ENCODE measurements at places on chromosomes 16 and 17.

DNA sequence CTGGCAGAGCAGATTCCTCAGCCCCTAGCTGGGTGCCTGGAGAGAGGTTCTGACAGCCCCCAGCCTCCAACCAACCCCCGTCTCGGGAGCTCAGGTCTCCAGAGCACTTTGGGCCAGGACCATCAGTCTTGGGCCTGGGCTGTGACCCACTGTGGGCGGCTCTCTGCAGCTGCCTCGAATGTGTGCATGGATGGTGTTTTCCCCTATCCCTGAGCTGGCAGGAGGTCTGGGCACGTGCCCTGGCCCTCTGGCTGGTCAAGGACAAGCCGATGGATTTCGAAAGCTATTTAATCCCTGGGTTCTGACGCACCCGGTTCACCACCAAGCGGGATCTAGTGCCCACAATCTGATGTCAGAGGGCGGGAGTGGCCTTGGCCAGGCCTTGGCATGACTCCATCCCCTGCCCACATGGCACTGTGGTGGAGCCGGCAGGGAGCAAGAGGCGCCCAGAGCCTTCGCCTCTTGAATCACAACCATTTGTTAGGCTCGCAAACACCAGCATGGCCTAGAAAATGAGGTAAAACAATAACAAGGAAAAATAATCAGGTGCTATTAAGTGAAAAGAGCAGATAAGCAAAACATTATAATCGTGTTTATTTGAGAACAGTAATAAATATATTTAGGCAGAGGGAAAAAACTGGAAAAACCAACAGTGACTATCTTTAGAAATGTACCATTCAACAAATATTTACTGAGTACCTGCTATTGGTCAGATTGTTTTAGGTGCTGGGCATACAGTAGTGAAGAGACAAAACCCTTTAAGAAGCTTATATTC lies 69.3 kb upstream of the TOB1 start:
- DNase-seq, result no peak

- peak; percentile 4 for DNase-seq
Observed at GRCh38 chr17:35373984-35374765, 754 bp upstream of the SLFN11 start.

DNA sequence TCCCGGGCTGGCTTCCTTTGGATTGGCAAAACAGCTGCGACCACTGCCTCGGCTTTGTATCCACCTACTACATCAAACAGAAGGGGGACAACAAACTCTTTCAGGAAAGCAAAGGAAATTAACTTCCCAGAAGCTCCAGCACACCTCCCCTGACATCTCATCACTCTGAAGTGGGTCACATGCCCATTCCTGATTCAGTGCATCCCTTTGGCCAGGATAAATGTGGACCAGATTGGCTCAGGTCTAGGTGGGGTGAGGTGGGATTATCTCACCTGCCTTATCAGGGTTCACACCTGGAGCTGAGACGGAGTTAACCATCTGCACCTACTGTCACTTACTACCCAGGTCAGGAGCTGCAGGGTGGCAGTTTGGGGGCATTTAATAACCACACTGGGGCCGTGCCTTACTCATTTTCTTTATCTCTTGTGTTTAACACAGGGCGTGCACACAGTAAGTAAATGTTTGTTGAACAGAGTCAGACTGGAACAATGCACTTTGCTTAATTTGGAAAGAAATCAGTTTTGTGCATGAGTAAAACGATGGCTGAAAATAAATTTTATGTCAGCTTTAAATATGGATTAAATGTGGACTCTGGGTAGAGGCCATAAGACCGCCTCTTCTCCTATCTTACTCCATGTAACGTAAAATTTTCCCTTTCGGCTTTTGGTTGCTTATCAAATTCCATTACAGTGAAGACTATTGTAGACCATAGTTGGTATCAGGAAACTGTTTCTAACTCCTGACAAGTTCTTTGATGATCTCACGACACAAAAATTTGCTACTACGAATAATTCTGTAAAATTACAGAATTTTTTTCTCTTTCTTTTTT lies 36.0 kb downstream of the IQCK start:
- no peak for DNase-seq

- DNase-seq, result no peak
Observed at GRCh38 chr17:16971458-16972338, at the start of gene TNFRSF13B. Gene TNFRSF13B, minus strand, starts transcription at chr17:16972118. Its CDS starts 43 bp downstream, at chr17:16972075.

- no peak for DNase-seq
Observed at GRCh38 chr17:50787106-50787505, 19.8 kb upstream of the ANKRD40CL start.

GRCh38 chr16:75758215-75758614 lies 31.9 kb upstream of the CPHXL start:
- no peak for DNase-seq

- no peak for DNase-seq
Observed at GRCh38 chr16:65817066-65817465, 549.4 kb upstream of the CDH5 start.

GRCh38 chr17:20256144-20256543 lies 211.2 kb downstream of the LGALS9B start:
- no peak for DNase-seq

GRCh38 chr17:82061047-82061925 lies 4.3 kb downstream of the DUS1L start:
- DNase-seq, result no peak

DNA sequence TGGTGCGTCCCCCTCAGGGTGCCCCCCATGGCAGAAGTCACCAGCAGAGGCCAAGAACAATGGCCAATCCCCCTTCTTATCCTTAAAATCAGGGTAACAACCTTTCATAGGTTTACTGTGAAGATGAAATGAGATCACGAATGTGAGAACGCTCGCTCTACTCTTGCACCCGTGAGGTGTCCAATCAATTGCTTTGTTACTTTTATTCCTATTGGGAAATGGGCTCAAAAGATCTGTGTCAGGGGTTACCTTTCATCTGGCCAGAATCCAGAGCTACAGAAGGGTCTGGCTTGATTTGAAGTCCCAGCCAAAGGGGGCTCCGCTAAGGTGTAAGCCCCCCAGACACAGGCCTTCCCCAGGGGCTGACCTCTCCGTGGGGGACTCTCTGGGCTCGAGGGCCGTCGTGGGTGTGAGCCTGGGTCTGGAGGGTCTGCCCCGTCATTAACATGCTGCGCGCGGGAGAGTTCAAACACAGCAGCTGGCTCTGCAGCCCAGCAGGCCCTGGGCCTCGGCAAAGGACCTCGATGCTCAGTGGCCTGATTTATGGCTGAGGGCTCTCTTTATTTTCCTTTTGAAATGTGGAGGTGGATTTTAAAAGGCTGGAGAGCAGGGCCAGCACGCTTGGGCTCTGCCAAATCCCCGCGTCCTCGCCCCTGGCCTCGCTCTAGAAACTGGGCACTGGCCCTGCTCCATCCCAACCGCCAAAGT lies 10.4 kb downstream of the ABR start:
- DNase-seq, result no peak

GRCh38 chr17:1714427-1714979 lies 4.3 kb upstream of the TLCD2 start:
- peak; percentile 97 for DNase-seq

- DNase-seq, result no peak
Observed at GRCh38 chr17:37182786-37183465, 192.9 kb upstream of the C17orf78 start.

GRCh38 chr17:72761431-72761830 lies 331.1 kb downstream of the SLC39A11 start:
- no peak for DNase-seq

GRCh38 chr17:34163123-34163522 lies 92.0 kb upstream of the CCL2 start:
- no peak for DNase-seq

GRCh38 chr16:64711596-64711995 lies 410.3 kb downstream of the CDH11 start:
- DNase-seq, result no peak

DNA sequence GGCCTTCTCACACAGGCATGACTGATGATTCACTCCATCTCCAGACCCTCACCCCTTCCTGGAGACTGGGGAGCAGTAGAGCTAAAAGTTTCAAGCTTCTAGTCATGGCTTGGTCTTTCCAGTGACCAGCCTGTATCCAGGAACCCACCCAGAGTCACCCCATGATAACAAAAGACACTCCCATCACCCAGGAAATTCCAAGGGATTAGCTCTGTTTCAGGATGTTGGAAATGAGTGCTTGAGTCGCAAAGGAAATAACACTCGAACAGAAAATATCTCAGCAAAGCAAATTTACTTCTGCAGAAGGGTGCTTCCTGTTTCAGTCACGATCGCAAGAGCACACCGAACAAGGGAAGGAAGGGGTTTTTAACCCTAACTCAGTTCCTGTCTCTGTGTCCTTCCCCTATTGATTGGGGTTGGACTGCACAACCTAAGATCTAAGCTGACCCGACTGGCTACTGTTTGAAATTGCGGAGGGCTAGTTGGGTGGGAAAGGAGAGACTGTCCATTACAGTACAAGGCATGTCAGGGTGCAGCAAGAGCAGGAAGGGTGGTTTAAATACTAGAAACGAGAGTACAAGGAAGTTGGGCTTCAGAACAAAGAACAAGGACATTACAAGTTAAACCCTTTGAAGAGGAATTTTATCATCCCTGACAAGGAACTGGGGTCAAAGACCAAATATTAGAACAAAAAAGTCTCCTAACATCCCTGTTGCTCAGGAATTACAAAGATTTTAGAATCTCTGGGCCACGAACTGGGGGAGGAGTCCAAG lies 224.4 kb upstream of the CACNG5 start:
- no peak for DNase-seq

- no peak for DNase-seq
Observed at GRCh38 chr16:88649195-88649923, 1.5 kb downstream of the CYBA start.

All from amniotic stem cell (primary cell).